ENCODE measurements at places on chromosomes 4 and X.

- DNase-seq = no peak
Observed at GRCh38 chr4:183096276-183096965, 2.6 kb upstream of the WWC2 start.

- DNase-seq = no peak
Observed at GRCh38 chr4:100290585-100290984, 100.3 kb upstream of the DDIT4L start.

DNA sequence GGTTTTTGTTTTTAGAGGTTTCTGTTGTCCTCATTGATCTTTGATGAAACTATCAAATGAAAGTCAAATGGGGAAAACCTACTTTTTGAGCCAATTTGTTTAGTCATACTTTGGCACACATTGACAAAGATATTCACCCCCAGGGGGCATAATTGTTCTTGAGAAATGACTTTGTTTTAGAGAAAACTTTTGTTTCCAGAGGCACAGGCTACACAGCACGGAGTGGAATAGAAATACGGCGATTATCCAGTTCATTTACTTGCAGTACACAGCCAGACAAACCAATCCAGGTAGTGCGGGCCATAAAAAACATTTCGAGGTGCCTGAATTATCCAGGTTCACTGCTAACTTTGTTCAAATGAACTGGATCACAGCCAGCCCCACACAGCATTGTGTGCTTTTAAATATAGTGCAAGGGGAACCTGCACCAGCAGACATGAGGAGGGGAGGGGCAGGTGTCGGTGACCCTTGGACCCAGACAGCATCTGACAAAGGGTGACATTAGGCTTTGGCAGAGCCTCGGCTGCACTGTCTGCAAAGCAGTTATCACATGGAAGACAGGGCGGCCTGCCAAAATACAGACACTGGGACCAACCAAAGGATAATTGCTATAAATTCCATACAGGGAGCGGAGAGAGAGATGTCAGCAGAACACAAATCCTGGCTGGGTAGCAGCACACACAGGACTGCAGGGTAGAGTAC, 179.6 kb upstream of the NOCT start:
- peak; percentile 96 for DNase-seq

DNA sequence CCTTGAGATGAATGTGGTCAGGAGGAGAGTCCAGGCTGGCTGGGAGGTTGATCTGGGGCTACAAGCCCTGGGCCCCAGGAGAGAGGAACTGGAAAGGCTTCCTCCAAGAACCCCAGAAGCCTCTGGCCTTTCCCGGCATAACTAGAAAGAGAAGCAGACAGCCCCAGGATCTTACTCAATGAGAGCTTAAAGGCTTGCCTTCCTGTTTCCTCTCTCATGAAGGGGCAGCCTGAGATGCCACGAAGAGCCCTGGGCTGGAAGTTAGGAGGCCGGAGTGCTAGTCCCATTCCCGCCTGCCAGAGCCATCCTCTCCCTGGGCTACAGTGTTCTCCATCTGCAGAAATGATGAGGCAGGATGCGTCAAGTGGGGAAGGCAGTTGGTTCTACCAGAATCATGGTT, 20.1 kb upstream of the XPNPEP2 start:
- no peak for DNase-seq

- DNase-seq = no peak
Observed at GRCh38 chrX:74684466-74684865, 70.0 kb upstream of the RLIM start.

GRCh38 chrX:40106676-40107290, 9.0 kb upstream of the BCOR start:
- DNase-seq = no peak

DNA sequence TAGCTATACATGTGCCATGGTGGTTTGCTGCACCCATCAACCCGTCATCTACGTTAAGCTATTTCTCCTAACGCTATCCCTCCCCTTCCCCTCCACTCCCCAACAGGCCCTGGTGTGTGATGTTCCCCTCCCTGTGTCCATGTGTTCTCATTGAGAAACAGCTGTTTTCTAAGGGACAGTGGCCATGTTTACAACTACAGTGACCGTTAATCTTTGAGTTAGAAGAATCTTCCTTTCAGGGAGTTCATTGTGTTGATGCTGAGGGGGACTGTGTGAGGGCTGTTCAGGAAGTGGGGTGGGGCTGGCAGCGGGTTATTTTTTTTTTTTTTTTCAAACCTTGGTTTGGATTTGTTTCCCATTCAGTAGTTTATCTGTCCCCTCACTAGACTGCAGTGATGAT, 179.9 kb downstream of the NHS start:
- no peak for DNase-seq

DNA sequence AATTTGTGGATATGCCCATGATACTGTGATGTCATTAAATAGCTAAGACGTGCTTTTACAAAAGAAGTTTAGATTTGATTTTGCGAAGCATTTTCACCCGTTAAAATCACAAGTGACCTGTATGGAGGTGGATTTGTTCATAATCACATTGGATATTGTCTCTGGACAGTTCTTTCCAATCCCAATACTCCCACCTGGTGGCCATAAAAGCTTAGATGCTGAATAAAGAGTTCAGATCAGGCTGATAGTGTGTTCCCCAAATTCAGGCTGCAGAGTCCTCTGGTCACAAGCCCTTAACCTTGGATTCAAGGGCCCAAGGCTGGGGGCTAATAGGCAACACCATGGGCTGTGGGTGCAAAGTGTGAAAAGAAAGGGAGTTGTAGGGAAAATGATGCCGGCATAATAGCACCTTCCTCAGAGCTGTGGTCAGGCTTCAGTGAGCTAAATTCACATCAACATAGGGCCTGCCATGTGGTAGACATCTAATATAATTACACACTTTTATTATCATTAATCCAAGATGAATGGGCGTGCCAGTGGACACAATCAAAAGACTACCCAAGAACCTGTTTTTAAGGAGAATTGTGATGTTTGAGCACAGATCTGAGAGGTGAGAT, 28.1 kb downstream of the SMIM43 start:
- peak; percentile 46 for DNase-seq

DNA sequence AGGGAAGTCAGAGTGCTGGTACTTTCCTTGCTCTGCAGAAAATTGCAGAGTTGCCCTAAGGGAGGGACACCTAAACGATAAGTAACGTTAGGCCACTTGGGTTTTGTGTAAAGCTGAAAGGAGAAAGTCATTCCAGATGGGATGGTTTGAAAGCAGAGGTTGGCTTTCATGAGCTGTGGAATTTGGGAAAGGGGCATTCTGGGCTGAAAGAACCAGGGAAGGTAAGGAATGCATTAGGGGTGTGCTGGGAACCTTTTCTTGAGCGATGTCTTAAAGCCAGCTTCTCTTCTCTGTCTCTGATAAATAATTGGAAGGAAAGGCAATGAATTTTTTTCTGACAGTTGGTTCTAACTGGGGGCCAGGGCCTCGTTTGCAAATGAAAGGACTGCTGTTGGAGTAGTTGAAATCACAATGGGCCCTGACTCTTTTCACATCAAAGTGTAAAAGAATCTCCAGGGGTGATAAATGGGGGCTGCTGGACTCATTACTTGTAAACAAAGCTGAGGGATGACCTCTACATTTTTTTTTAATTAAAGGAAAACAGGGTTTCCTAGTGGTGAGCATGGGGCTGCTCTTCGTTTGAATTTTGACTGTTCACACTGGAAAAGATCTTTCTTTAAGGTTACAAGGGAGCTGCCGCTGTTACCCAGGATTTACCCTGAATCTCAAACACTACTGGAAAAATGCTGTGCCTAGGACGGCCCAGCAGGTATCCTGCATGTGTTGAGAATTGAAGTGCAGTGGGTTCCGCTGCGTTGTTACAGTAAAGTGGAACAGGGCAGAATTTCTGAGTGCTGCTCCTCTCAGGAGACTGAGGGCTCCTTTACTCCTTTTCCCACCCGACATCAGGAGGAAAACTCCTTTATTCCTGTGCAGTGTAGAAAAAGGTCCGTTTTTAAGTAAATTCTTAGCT, 25.0 kb downstream of the AFF1 start:
- DNase-seq = no peak

GRCh38 chr4:184434501-184435066, 39.8 kb downstream of the IRF2 start:
- no peak for DNase-seq

DNA sequence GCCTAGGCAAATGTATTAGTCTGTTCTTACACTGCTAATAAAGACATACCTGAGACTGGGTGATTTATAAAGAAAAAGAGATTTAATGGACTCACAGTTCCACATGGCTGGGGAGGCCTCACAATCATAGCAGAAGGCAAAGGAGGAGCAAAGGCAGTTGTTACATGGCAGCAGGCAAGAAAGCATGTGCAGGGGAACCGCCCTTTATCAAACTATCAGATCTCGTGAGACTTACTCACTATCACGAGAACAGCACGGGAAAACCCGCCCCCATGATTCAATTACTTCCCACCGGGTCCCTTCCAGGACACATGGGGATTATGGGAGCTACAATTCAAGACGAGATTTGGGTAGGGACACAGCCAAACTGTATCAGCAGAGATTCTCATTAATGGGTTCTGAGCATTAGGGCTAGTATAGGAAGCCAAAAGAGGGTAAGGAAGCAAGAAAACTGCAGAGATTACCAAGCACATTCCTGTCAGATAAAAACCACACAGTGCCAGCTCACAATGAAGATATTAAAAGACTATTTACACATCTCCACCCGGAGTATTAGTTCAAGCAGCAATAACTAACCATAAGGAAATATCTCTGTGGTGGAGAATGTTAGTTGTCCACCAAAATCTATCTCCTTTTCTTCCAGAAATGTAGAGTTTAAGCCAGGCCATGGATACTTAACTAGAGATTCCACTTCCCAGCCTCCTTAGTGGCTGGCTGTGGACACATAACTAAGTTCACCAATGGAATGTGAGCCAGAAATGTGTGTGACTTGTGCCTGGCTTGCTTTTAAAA, 61.2 kb upstream of the HOPX start:
- no peak for DNase-seq

GRCh38 chr4:8200302-8200975, 1.3 kb downstream of the SH3TC1 start:
- DNase-seq = no peak

- no peak for DNase-seq
Observed at GRCh38 chrX:144297221-144297620, 413.4 kb downstream of the UBE2NL start.

DNA sequence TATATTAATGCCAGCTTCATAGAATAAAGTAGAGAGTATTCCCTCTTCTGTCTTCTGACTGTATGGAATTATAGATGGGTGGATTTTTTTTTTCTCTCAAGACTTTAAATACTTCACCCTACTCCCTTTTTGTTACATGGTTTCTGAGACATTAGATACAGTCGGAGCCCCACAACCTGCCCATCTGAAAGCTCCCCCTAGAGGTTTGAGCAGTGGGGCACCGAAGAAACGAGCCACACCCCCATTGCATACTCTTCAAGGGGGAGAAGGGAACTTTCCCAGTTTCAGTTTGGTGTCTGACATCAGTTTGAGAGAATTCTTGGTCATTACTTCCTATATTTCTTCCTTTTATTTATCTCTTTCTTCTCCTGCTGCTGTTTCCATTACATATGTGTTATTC, 437.6 kb upstream of the AGA start:
- DNase-seq = no peak

- no peak for DNase-seq
Observed at GRCh38 chrX:2823795-2824386, 4.8 kb upstream of the GYG2 start.
